Kidney (tissue), 22 donors: ENCODE measurements at places on chromosomes 7 and 10.
A peak's percentile ranks its signal among the peaks of the same experiment; 100 is the strongest.

DNA sequence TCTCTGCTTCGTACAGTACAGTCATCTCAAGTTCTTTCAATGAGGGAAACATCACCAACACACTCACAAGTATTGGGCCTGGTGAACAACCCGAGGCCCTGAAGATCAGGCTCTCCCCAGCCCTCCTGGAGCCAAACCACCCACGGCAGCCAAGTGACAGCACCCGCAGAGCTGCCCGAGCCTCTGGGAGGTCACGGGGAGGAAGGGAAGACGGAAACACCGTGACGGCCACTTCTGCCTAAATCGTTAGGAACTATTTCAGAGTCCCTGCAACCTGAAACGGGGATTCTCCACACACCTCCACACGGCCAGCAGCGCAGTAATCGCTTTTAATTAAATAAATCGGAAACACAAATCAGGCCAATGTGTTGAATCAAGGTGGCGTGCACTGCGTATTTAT is 222.6 kb downstream of the MAD1L1 start:
- DNase-seq: peak; percentile 53

GRCh38 chr7:102468478-102469350 is 3.9 kb downstream of the LRWD1 start:
- no peak for DNase-seq

DNA sequence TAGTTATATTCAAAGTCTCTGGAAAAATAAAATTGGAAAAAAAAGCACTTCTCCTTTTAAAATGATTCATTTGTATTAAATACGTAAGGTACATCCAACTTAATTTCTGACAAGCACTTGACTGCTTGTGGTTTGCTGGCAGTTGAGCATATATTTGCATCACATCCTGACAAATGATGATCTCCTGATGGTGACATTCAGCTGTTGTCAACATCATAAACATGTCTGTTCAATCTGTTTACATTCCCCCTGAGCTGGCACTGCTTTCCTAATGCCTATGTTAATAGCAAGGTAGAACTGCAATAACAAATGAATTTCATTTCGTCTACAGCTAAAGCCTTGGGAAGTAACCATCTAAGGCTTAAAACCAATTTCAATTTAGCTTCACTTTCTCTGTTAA is 24.4 kb downstream of the TSPAN12 start:
- DNase-seq: no peak

DNA sequence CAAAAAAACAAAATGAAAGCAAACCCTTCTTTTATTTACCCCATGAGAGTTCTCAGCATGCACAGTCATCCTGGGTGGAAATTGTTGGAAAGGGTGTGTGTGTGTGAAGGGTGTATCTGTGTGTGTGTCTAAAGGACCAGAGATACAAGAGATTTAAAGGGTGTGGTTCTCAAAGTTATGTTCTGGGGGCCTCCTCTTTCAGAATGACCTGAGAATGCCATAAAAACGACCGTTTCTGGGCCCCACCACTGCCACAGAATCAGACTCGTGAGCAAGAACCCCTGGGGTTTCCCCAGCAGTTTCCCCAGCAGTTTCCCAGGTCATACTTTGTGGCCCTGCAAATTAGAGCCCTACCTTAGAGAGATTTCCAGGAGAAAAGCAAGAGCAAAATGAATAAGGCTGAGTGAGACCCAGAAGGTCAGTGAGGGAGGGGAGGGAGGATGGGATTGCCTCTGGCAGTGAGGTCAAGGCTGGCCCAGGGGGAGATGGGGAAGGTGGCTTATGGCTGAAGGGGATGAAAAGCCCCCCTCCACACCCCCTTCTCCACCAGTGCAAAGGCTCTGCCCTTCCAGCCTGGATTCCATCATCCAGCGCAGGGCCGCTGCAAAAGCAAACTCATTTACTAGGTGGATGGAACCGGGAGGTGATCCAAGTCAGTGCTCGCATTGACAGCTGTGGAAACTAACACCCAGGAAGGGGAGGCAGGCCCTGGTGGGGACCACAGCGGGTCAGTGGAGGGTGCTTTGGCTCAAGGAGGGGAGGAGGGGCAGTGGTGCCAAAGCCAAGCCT is 10.2 kb downstream of the PYROXD2 start:
- DNase-seq: no peak
